ENCODE measurements at places on chromosomes 2 and 18.

DNA sequence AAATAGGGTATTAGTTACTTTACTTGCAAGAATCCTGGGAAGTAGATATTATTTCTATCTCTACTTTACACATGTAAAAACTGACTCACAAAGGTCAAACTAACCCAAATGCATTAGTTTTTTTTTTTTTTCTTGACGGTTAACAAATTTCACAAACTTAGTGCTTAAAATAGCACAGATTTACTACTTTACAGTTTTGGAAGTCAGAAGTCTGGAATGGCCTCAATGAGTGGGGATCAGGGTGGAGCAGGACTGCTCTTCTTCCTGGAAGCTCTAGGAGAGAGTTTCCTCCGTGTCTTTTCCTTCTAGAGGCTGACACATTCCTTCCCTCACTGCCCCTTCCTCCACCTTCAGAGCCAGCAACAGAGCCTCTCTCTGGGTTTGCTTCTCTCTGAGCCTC, 117.2 kb downstream of the COL6A3 start:
- DNase-seq = peak; percentile 50

DNA sequence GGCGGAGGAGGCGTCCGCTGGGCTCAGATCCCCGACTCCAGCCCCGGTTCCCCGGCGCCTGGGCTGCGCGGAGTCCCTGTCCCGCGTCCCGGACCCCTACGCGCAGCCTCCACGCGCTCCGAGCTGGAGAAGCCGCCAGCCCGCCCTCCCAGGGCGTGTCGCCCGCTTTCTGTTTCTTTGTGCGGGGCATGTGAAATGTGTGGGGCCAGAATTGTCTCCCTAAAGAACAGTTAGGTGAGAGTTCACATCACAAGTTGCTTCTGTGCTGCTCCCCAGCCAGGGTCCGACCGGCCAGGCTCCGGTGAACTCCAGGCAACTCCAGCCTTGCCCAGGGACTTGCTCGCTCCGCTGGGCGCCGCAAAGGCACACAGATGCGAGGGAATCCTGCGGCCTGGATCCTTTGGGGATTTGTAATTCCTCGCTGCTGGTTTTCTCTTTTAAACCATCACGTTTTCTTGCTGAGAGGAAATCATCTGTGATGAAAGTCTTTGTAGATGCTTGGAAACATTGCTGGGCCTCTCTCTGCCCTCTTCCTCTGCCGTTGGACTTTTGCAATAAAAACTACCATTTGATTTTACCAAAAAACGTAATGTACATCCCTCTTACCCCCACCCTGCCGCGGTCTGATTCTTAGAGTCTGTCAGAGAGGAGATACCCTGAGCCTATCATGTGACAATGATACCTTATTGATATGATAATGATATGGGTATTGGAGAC, 631 bp downstream of the GYPC start:
- DNase-seq = peak; percentile 74

DNA sequence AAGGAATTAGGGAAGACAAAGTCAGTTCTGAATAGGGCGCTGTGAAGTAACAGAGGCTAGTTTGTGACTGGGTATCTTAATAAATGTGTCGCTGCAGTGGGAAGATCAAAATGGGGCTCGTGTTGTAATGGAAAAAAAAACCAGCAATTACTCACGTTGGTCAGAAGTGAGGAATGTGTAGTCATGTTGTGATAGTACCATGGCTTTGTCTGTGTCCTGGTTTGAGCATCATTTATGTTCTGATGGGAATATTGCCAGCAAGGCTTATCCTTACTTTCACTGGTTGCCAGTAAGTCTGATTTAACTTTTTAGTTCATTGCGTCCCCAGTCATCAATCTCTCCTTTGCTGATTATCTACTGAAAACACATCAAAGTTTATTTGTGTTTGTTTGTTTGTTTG, 467.6 kb downstream of the NYAP2 start:
- no peak for DNase-seq

DNA sequence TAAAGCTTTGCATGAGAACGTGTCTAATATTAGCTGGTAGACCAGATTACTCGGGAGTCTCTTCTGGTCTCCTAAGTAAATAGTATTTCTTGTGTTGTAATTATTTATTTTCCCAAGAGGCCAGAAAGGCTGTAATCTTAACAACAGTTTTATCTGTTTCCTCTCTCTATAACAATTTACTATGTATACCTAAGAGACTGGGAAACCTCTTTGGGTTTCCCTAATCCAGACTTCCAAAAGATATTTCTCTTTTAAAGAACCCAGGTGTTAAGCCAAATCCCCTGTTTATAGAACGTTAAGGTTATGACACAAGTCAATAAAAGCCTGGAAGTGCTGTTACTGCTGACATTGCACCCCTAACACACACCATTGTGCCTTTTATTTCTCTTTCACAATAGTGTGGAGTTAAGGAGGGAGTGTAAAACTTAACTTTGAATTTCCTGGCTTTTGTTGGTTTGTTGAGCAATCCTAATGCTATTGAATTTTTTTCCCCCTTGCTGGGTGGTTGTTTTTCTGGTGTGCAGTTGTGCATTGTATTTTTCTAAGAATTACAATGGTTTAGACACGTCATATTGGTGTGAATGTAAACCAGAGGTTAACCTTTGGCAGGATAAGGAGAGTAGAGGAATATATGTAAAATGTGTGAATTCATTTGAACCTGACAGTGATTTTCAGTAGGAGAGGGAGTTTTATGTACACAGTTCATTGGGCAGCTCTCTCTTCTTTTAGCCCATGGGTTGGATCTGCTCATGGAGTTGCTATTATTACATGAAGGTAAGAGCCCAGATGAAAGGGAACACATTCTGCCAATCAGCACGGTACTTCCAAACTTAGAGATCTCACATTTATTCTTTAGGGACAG, 192.8 kb downstream of the MTX2 start:
- DNase-seq = no peak

DNA sequence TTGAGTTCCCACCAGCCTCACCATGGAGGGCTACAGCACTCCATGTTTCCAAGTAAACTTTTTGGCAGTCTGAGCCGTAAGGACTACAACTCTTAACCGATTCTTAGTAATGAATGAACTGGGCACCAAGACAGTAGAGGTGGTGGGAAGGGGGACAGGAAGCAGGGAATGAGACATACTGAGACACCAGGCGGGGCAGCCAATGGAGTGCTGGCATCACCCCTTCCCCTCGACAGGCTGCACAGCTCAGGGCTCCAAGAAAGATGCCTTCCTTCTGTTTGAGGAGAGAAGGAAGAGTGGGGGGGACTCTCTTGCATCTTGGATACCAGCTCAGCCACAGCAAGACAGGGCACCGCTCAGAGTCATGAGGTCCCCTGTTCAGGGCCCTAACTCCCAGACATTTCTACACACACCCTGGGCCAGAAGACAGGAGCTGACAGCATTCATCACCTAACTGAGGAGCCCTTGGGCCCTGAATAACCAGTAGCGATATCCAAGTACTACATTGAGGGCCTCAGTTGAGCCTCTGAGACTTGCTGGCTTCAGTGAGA, 45.2 kb downstream of the USP34 start:
- no peak for DNase-seq

- peak; percentile 58 for DNase-seq
These were observed 983 bp downstream of the CXXC1 start for GRCh38 chr18:50286391-50287027.

GRCh38 chr2:150091846-150092245, 395.6 kb downstream of the RND3 start:
- DNase-seq = no peak

DNA sequence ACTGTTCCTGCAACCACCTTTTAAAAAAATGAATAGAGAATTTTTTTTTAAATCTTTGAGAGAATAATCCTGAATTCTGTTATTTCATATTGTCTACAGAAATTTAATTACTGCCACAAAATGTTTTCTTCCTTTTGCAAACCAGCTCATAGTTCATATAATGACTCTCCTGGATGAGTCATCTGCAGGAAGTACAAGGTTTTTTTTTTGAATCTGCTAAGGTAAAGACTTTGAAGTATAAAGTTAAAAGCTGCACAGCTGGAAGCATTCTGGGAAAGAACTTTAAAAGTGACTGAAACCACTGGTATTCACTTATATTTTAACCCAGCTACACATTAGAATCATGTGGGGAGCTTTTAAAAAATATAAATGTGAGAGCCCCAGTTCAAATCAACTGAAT, 25.4 kb downstream of the SESTD1 start:
- no peak for DNase-seq

- no peak for DNase-seq
These were observed 33.2 kb upstream of the FHOD3 start for GRCh38 chr18:36264283-36264682.

DNA sequence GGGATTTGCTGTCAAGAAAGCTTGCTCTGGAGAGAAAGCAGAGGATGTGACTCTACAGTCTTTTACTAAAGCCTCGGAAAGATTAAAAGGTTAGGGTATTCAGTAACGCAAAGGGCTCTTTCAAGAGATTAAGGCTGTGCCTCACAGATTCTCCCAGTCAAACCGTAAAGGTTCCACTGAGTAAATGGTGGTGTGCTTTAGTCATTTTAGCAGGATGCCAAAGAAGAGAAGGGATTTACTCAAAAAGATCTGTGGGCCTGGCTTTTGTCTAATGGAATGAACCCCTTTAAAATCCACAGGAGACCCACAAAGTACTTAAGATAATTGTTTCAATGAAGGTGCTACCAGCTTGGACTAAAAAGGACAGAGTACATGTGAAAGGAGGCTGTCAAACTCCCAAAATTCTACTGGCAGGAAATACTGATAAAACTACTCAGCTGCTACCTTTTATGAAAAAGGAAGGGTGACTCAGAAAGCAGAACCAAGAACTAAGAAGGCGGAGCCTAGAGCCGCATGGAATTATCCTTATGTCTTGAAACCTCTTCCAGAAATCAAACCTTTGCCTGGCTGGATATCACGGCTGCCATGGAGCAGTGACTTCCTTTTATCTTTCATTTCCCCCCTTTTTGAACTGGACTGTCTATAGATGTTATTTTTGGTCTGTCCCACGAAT, 670.2 kb upstream of the ZEB2 start:
- DNase-seq = no peak

DNA sequence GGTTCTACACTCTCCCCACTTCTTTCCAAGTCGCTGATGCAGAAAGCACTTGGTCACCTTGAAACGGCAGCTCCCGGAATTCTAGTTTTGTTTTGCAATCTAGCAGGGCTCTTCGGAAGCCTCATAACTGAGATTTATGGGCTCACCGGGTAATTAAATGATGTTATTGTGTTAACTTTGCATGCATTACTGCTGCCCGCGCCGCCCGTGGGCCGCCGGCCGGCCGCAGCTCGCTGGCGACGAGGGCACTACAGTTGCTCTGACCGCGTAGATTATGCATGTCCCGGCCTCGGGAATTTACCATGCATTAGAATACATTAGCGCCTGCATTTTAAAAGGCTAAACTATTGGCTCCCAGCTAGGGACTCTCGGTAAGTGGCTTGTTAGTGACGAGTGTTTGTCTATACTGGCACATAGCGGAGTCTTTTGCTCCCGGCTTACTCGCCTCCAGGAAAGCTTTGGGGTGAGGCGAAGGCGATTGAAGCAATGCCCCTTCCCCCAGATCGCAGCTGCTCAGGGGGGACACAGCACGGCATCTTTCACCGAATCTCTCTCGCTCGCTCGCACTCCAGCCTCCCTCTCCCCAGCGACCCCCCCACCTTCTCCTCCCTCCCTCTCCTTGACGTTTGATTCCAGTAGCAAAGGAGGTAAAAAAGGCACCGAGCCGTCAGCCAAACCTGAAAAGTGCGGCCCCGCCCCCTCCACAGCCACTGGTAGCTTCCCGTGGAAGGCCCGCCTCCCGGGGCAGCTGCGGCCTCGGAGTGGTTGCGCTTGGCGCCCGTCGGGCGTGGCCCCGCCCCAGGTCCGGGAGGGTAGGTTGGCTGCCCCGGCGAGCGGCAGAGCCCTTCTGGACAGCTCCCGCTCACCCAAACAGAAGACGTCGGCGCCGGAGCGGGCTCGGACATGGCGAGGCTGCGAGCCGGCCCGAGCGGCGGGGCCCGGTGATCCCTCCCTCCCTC, at the start of gene ONECUT2:
Gene ONECUT2 (plus strand): TSS at position 839 of the 959 bp plus-strand sequence. CDS start 343 bp downstream, outside the sequence.
- DNase-seq = peak; percentile 99

GRCh38 chr2:160229591-160229990, 29.5 kb upstream of the ITGB6 start:
- DNase-seq = peak; percentile 33

GRCh38 chr18:10036479-10036878, 122.7 kb downstream of the VAPA start:
- DNase-seq = peak; percentile 50

DNA sequence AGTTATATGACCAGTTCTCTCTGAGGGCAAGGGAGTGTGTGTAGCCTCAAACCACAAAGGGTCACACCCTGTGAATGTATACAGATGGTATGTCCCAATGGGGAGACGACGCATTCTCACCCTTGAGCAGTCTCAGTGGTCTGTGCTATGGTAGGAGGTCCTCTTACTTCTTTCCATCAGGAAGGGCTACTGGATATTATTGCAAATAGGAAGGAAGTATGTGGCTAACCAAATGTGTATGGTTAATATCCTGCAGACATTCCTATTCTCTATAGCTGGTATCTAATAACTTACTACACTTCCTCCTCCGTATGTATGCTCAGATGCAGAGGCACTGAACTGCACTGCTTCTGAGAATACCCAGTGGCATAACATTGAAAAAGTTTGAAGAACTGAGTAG, 306.7 kb upstream of the CCDC68 start:
- DNase-seq = no peak

DNA sequence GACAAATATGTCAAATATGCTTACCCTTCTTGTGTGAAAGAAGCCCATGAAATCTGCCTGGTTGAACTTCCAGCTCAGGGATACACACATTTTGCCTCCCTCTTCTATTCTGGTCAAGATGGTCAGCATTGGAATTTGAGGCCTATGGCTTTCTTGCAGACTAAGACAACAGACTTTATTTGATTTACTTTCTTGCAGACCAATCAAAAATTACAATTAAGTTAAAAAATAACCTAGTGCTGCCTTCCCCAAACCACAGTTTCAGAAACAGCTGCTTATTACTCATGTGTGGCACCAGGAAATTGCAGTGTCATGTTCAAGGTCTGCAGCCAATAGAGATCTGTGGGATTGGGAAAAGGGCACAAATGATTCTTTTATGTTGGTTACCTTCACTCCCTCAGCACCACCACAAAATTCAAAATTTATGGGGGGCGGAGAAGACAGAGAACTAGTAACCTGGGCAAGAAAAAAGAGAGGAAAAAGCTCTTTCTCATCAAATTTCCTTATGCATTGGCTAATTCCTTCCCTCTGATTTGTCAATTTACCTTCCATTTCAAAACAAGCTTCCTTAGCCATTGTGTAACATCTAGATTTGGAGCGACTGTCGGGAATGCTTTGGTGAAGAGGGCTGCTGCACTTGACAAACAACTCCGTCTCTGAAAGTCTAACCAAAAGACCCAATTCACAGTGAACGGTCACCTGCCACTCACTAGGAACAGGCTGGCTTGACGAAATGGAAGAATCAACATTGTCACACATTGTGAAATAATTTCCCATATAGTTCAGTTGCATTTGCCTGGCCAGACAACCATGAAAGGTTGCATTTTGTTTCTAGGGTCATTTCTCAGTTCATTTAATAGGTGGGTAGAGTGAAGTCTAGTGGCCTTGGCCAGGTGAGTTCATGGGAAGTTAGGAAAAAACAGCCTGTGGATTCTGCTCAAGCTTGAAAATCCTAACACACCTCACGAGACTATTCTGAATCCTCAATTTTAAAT, 100.4 kb upstream of the FZD5 start:
- peak; percentile 64 for DNase-seq

DNA sequence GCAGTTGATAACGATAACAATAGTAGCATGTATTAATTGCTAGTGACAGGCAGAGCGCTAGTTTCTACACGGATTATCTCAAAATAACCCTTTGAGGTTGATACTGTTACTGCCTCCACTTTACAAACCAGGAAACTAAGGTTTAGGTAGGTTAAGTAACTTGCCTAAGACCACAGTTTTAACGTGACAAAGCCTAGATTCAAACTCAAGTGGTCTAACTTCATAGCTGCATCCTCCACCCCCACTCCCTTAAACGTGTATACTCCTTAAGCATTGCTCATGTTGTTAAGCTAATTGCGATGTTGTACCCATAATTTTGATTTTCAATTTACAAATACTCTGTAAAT, 1.2 kb downstream of the ME2 start:
- no peak for DNase-seq

All from AG20443 (cell line).